ENCODE measurements at places on chromosomes 11 and 22.

DNA sequence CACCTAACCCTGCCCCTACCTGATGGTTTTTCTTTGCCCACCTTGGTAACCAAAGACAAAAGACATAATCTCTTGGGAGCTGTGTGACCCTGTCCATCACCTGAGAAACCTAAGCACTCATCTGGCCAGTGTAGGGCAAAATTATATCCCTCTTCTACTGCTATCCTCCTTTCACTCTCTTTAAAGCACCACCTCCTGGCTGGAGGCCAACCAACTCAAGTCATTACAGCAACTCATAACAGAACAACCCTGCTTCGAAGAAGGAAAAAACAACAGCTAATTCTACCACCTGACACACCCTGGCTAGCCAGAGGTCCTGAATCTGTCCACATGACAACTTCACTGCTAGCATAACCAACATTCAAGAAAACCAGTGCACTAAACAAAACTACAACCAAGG lies 45.5 kb downstream of the GAS2 start:
- DNase-seq, result no peak

DNA sequence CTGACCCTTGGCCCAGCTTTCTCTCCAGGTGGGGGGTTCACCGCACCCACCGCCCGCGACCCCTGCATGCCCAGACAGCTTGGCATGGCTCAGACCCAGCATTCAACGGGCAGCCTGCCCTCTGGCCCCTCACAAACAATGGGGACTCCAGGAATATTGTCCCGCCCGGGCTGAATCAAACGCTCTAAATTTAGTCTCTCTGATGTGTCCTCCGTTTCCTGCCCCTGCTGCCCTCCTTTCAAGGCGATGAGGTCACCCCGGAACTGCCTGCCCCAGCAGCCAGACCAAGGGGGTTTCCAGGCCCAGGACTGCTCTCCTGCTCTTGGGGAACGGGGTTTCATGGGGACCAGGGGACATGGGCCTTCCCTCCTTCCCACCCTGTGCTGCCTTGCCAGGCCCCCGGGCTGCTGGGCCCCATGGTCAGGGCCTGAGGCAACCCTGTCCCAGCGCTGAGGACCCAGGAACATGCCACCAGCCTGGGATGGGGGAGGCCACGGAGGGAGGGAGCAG lies 10.1 kb upstream of the PDGFB start:
- no peak for DNase-seq

- no peak for DNase-seq
Measured at GRCh38 chr11:79086056-79086455, 354.8 kb downstream of the TENM4 start.

DNA sequence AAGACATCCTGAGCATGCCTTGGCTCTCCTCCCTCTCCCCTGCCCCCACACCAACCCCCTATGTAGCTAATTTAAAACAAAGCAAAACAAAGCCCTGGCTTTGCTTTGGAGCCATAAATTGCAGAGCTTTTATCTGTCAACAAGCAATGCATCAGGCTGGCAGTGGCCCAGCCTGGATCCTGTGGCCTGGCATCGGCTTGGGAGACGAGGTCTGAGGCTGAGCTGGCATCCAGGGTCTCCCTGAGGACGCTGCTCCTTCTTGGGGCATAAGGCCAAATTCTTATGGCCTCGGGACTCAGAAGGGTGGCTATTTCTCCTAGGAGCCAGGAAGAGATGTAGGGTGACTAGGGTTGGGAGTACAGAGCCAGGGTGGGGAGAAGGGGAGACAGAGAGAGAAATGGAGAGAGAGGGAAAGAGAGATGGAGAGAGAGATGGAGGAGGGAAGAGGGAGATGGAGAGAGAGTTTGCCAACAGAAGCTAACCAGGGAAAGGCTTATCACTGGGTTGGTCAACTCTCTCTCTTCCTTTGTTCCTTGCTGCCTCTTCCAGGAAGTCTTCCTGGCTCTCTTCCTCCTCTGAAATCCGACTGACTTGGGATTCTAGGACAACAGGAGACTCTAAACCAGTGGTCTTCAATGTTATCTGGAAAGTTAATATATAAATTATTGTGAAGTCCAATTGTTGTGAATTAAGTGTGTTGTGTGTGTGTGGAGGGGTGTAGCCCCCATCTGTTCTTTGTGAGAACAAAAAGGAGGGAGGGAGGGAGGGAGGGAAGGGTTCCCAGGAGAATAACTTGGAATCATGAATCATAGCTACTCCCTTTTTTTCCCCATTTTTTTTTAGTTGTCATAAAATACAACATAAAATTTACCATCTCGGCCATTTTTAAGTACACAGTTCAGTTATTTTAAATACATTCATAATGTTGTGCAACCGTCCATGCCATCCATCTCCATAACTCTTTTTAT lies 29.1 kb downstream of the TSPAN18 start:
- DNase-seq, result no peak

- no peak for DNase-seq
Measured at GRCh38 chr11:35122308-35122707, 16.7 kb upstream of the CD44 start.

DNA sequence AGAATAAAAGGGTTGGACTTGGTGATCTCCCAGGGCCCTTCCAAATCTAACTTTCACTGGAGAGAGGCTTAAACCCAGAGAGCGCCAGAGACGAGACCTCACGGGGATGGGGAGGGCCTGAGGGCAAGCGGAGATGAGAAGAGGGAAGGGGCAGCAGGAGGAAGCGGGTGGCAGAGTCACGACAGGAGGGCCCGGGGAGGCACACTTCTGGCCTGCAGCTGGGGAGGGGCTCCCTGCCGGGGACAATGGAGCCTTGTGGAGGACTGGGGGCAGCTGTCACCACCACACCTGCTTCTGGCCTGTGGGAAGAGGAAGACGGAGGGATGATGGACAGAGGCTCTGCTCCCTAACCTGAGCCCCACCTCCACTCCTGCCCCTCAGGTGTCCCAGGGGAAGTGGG lies 40.2 kb downstream of the PDE2A start:
- no peak for DNase-seq

DNA sequence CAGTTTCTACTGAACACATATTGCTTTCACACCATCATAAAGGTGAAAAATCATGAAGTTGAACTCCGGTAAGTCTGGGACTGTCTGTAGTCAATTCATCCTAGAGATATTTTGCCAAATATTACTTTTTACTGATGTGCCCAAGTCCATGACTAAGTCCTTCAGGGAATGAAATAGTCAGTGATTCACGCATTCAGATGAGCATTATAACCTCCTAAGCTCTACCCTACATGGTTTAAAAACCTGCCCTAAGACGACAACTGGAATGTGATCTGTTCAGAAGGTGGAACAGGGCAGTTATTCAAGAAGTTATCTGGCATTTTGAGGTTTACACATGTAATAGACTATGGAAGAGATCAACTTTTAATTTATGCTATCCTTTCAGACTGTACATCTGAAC lies 125.6 kb downstream of the TRPC6 start:
- DNase-seq, result no peak

- DNase-seq, result no peak
Measured at GRCh38 chr22:46140989-46141928, 9.1 kb upstream of the PPARA start.
